Activated CD8-positive, alpha-beta memory T cell treated with anti-CD3 and anti-CD28 coated beads, Interleukin-2, amount 10 ng/mL, durations not matched to agents 7 days and 5 days (primary cell): ENCODE measurements at places on chromosomes 5 and 9.
A peak's percentile ranks its signal among the peaks of the same experiment; 100 is the strongest.

DNA sequence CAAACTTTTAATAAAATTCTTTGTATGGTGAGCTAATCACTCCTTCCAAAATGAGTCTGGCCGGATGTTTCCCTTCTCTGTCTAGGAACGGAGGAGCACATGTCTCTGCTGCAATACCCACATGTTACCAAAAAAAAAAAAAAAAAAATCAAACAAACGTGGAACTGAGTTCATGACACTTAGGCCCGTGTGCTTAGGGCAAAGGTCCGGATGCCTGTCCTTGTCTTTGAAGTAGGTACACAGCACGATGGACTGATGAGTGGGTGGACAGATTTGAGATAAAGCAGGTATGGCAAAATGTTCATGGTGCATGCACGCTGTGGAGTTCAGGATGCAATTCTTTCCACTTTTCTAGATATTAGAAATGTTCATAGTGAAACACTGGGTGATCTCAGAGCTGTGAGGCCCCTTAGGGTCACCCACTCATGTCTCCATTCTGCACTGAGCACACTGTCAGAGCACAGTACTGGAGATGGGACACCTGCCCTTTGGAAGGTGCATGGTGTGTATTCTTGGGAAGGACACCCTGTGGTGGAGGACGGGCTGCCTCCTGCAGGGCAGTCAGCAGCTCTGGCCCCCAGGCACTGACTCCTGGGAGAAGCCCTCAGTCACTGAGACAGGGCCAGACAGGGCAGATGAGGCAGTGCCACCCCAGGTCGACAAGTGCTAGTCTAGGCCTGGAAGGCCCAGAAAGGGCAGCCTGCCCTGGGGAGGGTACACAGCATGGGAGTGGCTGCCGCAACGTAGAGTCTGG lies 43.6 kb downstream of the GADD45G start:
- peaks cover 8% of the 10 kb centered on the region for H3K4me1 ChIP-seq
- no peak overlapping the region for H3K4me3 ChIP-seq
- no peak for DNase-seq
- H3K36me3 ChIP-seq: no peaks in the 10 kb centered on the region

GRCh38 chr5:132183723-132184122 lies 43.9 kb downstream of the P4HA2 start:
- DNase-seq: no peak
- H3K4me1 ChIP-seq: peaks cover 26% of the 10 kb centered on the region
- H3K27me3 ChIP-seq: peaks cover 6% of the 10 kb centered on the region
- no peak overlapping the region for H3K4me3 ChIP-seq
- H3K36me3 ChIP-seq: peaks cover 4% of the 10 kb centered on the region
- H3K27ac ChIP-seq: no peak overlapping the region

GRCh38 chr5:32790411-32790951 lies 79.4 kb downstream of the NPR3 start:
- H3K27me3 ChIP-seq: no peaks in the 10 kb centered on the region
- no peaks in the 10 kb centered on the region for H3K36me3 ChIP-seq
- DNase-seq: no peak
- no peak overlapping the region for H3K4me3 ChIP-seq

GRCh38 chr5:95102687-95103086 lies 182.2 kb downstream of the MCTP1 start:
- H3K4me3 ChIP-seq: no peak overlapping the region
- H3K4me1 ChIP-seq: no peaks in the 10 kb centered on the region
- no peaks in the 10 kb centered on the region for H3K27me3 ChIP-seq
- no peak for DNase-seq
- H3K36me3 ChIP-seq: no peaks in the 10 kb centered on the region

DNA sequence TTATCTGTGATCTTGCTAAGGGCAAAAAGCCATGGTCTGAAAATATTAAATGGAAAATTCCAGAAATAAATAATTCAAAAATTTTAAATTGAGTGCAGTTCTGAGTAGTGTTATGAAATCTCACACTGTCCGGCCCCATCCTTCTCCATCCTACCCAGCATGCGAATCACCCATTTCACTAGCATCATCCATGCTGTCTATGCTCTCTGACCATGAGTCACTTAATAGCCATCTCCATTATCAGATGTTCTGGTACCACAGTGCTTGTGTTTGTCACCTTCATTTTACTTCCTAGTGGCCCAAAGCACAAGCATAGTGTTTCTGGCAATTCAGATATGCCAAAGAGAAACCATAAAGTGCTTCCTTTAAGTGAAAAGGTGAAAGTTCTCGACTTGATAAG lies 63.3 kb upstream of the SMC5 start:
- no peaks in the 10 kb centered on the region for H3K36me3 ChIP-seq
- no peaks in the 10 kb centered on the region for H3K4me1 ChIP-seq
- DNase-seq: no peak
- peaks cover 5% of the 10 kb centered on the region for H3K27me3 ChIP-seq
- no peak overlapping the region for H3K27ac ChIP-seq

- no peak overlapping the region for H3K4me3 ChIP-seq
- H3K36me3 ChIP-seq: no peaks in the 10 kb centered on the region
- H3K27ac ChIP-seq: no peak overlapping the region
- H3K27me3 ChIP-seq: no peaks in the 10 kb centered on the region
- H3K4me1 ChIP-seq: no peaks in the 10 kb centered on the region
Measured at GRCh38 chr9:16532272-16532671, 338.2 kb downstream of the BNC2 start.

GRCh38 chr9:100698945-100699344 lies 121.1 kb downstream of the CAVIN4 start:
- no peaks in the 10 kb centered on the region for H3K27me3 ChIP-seq
- H3K4me3 ChIP-seq: no peak overlapping the region
- no peak for DNase-seq
- no peaks in the 10 kb centered on the region for H3K36me3 ChIP-seq
- no peak overlapping the region for H3K27ac ChIP-seq

DNA sequence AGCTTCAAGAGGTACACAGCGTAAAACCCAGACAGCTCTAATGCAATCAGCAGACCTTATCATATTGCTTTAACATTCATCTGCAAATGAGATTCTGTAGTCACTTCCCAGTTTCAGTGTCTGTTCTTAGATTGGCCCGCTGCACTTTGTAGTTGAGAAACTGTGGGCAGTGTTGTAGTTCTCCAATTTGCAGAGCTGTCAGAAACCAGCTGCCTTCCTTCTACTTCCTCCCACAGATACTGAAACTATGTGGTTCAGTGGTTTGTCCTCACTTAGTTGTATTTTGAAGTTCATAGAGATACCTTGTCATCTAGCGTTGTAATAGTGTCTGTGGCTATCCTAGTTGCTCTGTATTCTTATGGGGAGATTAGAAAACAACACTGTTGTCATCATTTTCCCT lies 39.6 kb upstream of the TRIM36 start:
- H3K27me3 ChIP-seq: no peaks in the 10 kb centered on the region
- peak overlapping the region; percentile 77 for H3K27ac ChIP-seq
- peaks cover 15% of the 10 kb centered on the region for H3K36me3 ChIP-seq
- H3K4me1 ChIP-seq: peaks cover 22% of the 10 kb centered on the region
- H3K4me3 ChIP-seq: peak overlapping the region; percentile 44

GRCh38 chr5:132265336-132266030 lies 8.0 kb downstream of the PDLIM4 start:
- no peaks in the 10 kb centered on the region for H3K36me3 ChIP-seq
- no peak overlapping the region for H3K4me3 ChIP-seq
- no peak for DNase-seq
- H3K27me3 ChIP-seq: no peaks in the 10 kb centered on the region
- peaks cover 14% of the 10 kb centered on the region for H3K4me1 ChIP-seq
- H3K27ac ChIP-seq: no peak overlapping the region

DNA sequence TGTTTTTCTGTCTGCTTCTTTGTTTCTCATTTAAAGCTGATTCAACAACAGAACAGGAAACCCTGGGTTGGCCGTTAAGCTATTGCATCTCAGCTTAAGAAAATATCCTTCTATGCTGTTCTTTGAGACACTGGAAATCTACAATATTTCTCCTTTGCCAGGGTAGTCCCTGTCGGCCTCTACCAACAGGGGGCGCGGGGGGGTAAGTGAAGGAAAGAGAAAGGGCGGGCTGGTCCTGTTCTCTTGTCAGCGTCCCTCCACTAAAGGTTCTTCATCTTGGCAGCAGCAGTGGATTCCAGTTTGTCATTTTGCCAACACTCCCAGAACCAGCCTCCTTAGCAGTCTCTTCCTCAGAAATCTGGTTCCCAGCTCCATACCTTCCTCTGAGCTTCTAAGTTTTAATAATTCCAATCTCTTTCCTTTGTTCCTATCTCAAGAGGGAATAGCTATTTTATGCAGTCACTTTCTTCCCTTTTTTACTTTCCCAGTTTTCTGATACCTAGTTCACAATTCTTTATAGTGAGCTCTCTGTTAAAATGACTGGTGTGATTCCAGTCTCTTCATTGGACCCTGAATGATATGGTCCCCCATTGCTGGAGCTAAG lies 222.3 kb downstream of the GLIS3 start:
- H3K36me3 ChIP-seq: no peaks in the 10 kb centered on the region
- DNase-seq: peak; percentile 47
- no peak overlapping the region for H3K4me3 ChIP-seq
- peaks cover 6% of the 10 kb centered on the region for H3K27me3 ChIP-seq

DNA sequence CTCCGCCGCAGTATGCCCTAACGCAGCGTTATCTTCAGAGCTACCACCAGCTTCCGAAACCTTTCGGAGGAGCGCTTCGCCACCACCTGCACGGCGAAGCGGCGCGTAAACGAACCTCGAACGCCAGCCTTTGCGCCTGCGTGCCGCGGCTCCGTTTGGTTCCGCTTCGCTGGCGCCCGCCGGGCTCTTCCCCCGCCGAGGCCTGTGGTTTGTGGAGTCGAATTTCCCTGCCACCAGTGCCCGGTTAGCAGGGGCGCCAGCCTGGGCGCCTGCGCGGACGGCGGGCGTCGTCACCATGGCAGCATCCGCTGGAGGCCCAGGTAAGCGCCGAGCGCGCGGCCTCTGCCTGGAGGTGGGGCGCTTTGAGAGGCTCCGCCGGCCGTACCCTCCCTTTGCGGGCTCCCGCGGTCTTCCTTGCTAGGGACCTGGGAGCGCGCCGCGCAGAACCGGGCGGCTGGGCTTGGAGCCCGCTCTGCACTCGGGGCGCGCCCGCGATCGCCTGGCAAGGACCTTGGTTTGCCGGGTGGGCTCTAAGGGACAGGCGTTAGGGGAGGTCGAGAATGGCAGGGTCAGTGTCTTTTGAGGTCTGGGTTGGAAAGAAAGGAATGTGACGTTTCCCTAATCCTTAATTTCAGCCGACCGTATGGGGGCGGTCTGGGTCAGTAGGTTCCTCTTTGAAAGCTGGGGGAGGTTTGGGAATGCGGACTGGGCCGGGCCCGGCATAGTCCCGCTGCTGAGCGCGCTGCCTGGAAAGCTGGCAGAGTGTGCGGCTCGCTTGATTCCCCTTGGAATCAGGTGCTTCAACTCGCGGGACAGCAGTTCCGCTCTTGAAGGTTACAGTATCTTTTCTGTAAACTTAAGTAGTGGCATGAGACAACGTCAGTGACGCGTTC lies at the start of gene FAM151B:
Gene FAM151B (plus strand): TSS at position 272 of the 893 bp plus-strand sequence. CDS start 24 bp downstream, at position 296.
- peaks cover 16% of the 10 kb centered on the region for H3K4me1 ChIP-seq
- H3K4me3 ChIP-seq: peak within 1 kb of the TSS; percentile 72
- peak; percentile 69 for DNase-seq
- peaks cover 53% of the 10 kb centered on the region for H3K27me3 ChIP-seq
- peaks cover 3% of the 10 kb centered on the region for H3K36me3 ChIP-seq
- H3K27ac ChIP-seq: no peak within 1 kb of the TSS
